ENCODE measurements at places on chromosomes 5 and 9.
A peak's percentile ranks its signal among the peaks of the same experiment; 100 is the strongest.

- peak; percentile 75 for DNase-seq
These were observed 11.9 kb downstream of the EEIG1 start for GRCh38 chr9:127968700-127969383.

DNA sequence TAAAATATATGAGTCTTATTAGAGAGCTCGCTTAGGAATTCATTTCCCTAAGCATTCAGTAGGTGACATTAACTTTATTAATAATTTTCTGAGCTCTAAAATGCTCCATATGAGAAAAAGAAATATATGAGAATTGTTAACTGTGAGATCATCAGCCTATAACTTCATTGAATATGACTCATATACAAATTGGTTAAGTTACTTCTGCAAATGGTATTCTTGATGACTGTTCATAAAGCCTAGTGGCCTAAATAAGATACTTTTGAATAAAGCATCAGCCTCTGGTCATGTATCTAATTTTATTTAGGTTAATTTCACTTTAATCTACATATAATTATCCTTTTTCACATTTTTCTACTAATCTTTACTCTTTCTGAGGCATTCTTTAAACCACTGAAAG lies 710.2 kb upstream of the ACO1 start:
- DNase-seq = peak; percentile 46

DNA sequence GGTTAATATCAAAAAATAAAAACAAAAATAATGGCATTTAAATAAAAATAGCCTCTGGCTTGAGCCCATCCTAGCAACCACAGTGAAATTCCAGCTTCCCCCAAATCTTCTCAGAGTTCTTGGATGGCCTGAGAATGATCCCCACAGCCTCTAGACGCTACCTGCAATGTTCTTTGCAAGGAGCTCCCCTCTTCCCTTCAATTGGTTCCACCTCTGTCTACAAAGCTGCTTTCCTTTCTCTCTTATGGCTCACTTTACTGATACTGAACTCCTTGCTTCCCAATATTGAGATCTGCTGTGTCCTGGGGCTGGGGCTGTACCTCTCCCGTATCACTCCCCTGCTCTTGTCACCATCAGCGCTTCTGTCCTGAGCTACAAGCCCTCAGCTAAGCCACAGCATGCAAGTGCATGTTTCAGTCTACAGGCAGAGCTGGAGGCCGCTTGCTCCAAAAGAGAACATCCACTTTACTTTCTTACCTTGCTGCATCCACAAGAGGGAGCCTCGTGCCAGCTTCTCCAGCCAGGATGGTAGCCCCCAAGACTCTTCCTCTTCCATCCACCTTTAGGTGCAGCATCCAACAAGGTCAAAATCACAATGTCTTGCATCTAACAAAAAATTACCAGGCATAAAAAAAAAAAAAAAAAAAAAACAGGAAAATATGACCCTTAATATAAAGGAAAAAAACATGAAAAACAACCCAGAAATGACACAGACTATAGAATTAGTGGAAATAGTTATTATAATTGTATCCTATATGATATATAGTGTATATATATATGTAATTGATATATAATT lies 57.4 kb upstream of the PRSS3 start:
- DNase-seq = peak; percentile 60

- peak; percentile 34 for DNase-seq
These were observed 70.1 kb downstream of the CWC27 start for GRCh38 chr5:64838803-64839202.

DNA sequence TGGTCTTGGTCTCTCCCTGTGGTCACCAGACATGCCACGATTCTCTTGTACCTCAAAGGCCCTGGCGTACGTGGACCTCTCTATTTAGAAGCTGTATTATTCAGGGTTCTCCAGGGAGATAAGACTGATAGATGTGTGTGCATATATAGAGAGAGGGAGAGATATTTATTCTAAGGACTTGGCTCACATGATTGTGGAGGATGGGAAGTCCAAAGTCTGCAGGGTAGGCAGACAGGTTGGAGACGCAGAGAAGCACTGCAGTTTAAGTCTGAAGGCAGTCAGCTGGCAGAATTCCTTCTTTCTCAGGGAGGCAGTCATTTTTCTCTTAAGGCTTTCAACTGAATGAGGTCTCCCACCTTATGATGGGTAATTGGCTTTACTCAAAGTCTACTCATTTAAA lies 16.3 kb downstream of the C9orf57 start:
- DNase-seq = no peak

DNA sequence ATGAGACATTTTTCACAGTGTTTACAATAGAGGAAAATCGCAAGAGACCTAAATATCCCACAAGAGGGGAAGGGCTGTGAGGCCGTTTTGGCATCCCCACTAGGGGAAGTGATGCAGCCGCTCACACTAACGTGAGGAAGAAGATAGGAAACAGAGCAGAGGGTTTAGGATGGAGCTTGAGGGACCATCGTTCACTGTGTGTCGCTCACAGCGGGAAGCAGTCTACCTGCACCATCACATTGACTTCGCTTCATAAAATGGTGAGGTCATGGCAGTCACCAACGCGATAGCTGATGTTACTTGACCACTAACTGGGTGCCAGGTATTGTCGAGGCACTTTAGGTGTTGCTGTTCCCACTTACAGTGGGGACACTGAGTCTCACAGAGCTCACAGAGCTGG lies 35.6 kb downstream of the PRRX2 start:
- DNase-seq = no peak

DNA sequence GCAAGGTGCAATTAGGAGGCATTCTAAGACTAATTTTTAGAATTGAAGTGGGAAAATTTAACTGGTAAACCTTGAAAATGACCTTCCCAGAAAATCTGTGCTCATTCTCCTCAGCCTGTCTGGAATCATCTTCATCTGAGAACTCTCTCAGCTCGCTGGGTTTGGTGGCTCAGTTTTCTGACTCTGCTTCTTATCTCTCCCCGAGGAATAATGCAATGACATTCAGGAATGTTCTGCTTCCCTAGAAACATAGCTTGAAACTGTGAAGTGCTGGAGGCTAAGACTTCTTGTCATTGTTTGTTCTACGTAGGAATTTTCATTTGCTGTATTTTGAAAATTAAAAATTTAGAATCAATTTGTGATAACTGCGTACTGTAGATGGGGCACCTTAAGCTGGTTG lies 86.6 kb downstream of the KCNN2 start:
- DNase-seq = no peak
